ENCODE measurements at places on chromosomes 2 and 18.
A peak's percentile ranks its signal among the peaks of the same experiment; 100 is the strongest.

DNA sequence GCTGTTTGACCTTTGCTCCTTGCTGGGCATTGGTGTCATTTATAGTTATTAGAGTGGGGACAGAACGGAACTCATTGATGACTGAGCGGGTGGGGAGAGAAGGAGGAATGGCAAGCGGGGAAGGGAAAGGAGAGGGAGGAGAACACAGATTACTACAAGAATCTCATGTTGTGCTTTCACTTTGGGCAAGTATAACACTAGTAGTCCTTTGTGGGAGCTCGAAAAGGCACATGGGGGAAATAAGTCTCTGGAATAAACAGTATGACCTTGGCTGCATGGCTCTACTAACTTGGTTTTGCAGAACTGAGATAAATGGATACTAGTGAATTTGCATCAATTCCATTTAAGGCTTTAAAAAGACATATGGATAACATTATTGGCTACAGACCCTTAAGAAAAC is 161.7 kb upstream of the NABP1 start:
- DNase-seq, result no peak

- DNase-seq, result no peak
Observed at GRCh38 chr18:11134940-11135339, 14.4 kb downstream of the PIEZO2 start.

GRCh38 chr2:69217333-69218080 is 169.5 kb downstream of the GFPT1 start:
- peak; percentile 80 for DNase-seq

DNA sequence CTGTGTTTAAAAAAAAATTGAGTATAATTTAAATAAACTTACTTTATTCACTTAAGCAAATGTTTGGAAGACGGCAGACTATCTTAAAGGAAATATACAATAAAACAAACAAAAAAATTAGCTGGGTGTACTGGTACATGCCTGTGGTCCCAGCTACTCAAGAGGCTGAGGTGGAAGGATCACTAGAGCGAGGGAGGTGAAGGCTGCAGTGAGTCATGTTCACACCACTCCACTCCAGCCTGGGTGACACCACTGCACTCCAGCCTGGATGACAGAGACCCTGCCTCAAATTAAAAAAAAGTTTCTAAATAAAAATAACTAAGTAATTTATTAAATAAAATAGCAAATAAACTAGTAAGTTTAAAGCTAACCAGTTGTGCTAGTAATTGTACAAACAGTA is 7.5 kb downstream of the PUM2 start:
- no peak for DNase-seq

DNA sequence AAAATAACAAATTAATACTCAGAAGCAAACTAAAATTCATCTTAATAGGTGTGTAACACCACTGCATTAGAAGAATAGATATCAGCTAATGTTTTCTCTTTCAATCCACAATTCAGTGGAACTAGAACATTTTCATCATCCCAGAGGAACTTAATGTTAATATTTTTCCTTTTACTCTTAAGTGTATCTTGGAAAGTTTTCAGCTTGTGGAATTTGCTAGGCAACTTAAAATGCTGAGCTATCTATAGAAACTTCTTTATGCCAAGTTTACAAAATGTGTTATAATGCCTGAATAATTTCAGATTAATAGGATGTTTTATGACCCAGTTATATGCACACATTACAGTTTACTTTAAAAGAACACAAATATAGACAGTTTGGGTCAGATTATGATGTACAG is 86.6 kb upstream of the FAM237A start:
- no peak for DNase-seq

GRCh38 chr18:61898640-61899101 is 5.9 kb upstream of the RNF152 start:
- DNase-seq, result no peak

DNA sequence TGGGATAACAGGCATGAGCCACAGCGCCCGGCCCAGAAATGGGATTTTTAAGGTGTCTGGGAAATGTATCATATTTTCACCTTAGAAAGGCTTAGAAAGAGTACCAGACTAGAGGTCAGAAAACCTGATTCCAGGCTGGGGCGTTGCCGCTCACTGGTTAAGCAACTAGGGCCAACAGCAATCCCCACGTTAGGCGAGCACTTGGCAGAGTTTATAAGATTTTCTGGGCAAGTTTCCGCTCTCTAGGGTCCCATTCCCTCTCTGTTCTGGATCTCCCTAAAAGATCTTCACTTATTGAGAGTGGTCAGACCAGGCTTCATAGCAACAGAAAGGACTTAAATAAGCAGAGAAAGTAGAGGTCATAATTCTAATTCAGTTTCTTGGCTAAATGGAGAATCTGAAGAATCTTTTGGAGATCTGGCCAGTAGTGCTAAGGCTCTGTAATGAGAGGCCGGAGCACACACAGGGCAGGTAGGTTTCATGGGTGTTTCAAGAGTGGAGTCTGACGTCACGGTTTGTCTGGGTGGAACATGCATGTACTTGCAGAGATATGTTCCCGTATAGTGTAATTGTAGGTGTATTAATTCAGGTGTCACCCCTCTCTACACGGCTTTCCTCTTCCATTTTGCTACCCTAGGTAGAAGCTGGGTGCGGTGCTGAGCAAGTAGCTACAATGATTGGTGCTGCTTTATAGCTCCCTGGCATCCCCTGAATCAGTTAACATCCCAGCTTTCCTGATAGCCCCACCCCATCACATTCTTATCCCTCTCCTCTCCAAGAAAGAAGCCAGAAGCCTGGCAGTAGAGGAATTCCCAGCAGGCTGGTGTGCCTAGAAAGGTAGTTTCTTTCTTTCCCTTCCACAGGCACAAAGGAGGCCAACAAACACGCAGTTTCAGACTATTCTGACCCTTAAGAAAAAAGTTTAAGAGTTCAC is 4.4 kb upstream of the SMAD7 start:
- DNase-seq, result no peak

GRCh38 chr2:71800106-71800809 is 346.9 kb downstream of the DYSF start:
- no peak for DNase-seq

- no peak for DNase-seq
Observed at GRCh38 chr2:10826026-10826425, 13.4 kb upstream of the PDIA6 start.

DNA sequence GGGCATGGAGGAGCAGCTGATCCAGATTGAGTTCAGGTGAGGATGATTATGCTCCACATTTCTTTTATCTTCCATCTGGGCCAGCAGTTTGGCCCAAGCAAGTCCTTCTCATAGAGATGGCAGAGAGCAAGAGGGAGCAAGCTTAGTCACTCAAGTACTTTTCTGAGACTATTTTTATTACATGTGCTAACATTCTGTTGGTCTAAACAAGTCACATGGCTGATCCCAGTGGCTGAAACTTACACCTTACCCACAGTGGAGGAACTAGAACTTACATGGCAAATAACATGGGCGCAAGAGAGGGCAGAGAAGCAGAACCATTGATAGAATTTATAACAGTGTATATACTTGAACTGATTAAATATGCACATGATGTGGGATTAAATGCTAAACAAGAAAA is 105.7 kb downstream of the KYNU start:
- no peak for DNase-seq

- no peak for DNase-seq
Observed at GRCh38 chr2:241859436-241860183, 916 bp upstream of the PDCD1 start.

DNA sequence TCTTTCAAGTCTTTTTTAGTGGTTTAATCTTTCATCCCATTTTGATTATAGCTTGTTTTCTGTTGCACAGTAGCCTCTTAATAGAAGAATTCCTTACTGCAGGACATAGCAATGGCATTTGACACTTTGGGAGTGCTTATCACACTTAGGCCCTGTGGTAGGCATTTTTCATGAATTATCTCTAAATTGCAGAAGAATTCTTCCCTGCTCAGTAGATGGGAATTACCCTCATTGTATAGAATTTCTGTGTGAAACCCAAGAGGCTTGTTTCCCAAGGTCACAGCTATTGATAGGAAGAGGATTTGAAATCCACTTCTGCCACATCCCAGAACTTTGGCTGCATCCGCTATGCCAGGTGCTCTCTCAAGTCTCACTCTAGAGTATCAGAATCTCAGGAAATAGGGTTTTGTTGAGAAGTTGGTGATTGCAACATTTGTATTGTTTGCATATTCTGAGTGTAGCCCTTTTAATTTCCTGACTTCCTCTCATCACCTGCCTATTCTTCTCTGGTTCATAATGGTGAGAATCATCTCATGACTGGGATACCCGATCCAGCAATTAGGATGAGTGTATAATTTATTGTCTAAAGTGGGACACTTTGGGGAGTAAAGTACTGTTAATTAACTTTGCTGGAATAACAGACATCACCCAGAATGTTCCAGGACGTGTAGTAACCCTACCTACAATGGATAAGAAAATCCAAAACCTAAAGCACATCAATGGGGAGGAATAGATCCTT is 255.2 kb upstream of the RASGRP3 start:
- DNase-seq, result no peak

- DNase-seq, result no peak
Observed at GRCh38 chr2:130241041-130241707, 42.9 kb upstream of the TUBA3E start.

GRCh38 chr18:36132756-36133155 is 3.1 kb downstream of the ELP2 start:
- DNase-seq, result no peak
